ENCODE measurements at places on chromosomes 2 and 18.

- DNase-seq = no peak
Observed at GRCh38 chr2:96964221-96964905, 22.0 kb downstream of the FAM178B start.

DNA sequence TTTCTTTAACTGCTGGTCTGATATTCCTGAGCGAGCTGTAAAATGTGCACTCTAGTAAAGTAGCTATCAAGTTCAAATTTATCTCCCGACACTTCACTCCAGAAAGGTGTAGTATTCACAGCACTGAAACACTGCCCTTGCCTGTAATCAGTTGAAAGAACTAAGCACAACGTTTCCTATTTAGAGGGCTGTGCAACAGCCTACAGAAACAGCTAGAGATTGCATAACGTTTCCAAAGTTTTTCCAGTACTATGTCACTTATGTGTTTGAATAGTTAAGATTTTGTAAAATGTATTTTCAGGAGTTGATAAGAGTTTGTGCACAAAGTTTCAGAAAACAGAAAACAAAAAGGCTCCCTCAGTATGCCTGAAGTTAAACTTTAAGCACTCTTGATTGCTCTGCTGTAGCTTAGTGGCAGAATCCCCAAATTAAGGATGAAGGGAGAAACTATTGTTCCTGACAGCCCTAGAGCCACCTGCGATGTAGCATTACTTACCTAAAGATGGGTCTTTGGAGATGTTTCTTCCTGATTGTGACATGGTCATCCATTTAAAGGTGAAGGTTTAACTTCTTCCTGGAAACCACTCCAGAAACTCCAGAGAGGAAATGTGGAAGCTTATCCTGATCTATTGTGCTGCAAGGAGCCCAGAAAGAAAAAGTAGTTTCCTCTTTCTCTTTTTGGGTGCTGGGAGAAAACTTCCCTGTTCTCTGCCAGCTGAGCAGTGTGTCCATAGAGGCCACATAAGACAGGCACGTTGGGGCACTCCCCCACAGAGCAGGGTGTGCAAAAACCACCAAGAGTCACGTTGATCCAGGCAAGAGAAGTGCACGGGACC is 536 bp downstream of the PDE1A start:
- DNase-seq = no peak

DNA sequence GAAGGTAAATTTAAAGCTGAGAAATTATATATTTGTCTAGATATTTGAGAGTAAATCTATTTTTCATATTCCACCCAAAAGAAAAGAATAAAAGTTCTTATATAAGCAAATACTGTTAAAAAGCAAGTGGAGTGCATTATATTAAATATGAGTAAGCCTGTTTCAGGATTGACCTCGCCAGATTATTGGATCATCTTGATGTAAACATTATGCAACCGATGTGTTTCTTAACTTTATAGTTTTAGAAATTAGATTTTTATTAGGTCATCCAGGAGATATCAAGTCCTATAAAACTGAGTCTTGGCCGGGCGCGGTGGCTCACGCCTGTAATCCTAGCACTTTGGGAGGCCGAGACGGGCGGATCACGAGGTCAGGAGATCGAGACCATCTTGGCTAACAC is 100.3 kb upstream of the MSTN start:
- DNase-seq = no peak

GRCh38 chr2:44342854-44343253 is 18.4 kb downstream of the PREPL start:
- no peak for DNase-seq

GRCh38 chr18:52341103-52341432 is 1.1 kb downstream of the DCC start:
- DNase-seq = no peak

GRCh38 chr2:96838345-96839292 is 5.2 kb downstream of the ANKRD23 start:
- no peak for DNase-seq

DNA sequence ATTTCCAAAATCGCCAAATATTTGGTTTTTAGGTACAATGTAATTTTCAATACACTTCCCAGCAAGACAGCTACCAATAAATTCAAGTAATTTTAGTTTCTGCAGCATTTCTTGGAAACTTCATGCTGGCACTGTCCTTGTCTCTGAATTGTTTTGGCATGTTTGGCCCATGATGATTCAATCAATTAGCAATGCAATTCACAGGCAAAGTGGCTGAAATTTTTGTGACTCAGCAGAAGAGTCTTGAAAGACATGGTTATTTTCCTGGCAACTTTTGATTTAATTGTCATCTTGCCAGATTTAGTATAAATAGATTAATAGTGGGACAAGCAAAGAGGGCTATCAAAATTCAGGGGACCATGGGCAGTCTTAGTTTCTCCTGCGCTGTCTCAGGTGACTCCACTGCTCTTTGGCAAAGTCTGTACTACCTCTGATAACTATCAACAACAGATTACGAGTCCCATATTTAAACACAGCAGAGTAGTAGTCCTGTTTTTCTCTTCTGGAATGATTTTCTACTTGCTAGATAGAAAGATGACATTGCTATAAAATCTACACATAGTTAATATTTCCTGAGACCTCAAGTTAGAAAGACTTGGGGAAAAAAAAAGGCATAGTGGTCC is 88.9 kb upstream of the CYP26B1 start:
- no peak for DNase-seq

DNA sequence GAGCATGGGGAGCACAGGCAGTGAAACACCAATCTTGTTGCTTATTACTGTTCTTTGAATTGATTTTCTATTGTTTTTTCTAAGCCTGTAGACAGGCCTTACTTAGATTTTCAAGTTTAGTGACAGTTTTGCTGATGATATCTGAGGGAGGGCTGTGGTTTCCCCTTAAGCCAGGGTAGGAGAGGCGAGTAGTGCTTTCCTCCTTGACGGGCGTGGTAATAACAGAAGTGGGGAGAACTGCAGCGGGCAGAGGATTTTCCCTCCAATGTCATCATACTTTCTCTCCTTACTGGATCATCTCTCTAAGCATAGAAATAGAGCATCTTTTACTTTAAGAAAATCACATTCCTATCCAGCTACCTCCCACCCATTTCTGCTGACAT is 314.4 kb downstream of the ALK start:
- no peak for DNase-seq

GRCh38 chr2:240996161-240996833 is 2.1 kb upstream of the SNED1 start:
- no peak for DNase-seq

GRCh38 chr2:100767810-100768806 is 51.8 kb upstream of the NPAS2 start:
- DNase-seq = no peak

DNA sequence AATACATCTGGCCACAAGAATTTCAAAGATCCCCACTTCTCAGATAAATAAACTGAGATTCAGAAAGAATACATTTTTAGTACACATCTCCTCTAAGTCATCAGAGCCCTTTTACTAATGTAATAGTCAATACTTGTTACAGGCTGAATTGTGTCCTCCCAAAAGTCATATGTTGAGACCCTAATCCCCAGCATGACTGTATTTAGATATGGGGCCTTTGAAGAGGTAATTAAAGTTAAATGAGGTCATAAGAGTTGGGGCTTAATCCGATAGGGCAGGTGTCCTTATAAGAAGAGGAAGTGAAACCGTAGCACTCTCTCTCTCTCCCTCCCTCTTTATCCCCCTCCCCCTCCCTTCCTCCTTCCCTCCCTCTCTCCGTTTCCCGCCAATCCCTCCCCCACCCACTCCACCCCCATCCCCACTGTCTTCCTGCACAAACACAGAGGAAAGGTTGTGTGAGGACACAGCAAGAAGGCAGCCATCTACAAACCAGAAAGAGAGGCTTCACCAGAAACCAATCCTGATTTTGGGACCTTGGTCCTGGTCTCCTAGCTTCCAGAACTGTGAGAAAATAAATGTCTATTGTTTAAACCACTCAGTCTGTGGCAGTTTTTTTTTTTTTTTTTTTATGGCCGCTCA is 66.6 kb upstream of the ZNF397 start:
- DNase-seq = no peak

GRCh38 chr2:97717613-97717995 is 4.2 kb downstream of the ZAP70 start:
- DNase-seq = no peak

DNA sequence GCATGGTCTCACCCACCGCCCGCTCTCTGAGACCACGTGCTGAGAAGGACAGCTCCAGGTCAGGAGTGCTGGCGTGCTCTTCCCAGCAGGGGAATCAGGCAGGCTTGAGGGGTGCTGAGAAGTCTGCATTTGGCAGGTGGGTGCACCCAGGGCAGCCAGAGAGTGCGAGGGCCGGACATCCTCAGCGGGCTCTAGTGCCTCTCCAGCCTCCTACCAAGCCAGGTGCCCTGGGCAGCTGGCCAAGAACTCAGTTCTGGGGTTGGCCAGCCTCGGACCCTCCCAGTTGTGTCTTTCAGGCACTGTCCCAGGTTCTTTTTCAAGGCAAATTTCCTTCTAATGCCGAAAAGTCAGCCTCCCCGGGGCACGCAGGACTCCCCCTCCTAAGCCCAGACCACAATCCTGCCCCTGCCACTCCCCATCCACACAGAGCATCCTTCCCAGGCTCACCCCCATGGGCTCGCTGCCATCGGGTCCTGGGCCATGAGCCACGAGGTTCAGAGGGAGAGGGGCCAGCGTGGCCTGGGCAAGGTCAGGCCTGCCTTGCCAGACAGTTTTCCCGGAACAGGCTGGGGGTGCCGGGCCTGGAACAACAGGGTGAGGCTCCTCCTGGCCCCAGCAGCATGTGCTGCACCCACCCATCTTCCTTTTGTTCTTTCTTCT is 52.2 kb upstream of the GPC1 start:
- DNase-seq = no peak

DNA sequence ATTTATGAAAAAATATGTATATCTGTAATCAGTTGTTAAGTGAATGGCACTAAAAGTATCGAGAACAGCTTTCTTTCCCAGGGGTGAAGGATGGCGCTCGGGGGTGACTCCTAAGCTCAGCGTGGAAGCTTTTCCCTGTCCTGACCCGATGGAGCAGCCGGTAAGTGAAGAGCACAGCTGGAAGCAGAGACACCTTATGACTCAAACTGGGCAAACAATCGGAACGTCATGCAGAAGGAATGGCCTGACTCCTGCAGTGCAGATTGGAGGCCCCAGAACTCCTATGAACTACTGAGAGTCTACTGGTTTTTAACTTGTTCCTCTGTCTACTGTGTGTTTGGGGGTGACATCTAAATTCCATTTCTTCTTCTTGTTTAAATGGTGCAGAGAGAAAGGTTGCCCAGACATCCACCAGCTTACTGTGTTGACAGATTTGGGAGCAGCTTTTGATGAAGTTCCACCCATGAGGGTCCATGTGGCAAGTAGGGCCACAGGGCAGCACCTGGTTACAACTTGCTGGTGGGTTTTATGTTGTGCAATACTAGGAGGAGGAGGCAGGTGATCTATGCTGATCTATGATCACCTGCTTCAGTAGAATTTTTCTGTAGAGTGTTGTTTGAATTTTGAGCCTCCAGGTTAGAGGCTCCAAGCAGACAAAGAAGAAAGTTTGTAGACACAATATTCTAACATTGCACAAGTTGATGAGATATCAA is 52.8 kb upstream of the TMEM182 start:
- no peak for DNase-seq

DNA sequence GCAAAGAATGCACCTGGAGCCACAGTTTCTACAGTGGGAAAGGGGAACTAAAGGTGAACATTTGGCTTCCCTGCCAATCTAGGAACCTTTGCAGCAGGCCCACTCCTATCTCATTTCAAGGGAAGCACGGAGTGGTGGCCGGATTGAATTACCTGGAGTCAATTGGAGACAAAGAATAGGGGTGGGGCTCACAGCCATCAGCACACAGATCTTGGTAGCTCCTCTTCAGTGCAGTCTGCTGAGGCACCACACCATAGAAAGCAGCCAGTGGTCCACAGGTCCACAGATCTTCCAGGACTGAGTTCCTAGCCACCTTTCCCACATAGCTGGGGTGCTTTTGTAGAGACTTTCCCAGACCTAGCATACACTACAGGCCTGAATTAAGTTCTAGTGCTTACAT is 43.5 kb upstream of the NXPH2 start:
- DNase-seq = no peak

GRCh38 chr2:65142515-65142914 is 12.6 kb upstream of the RAB1A start:
- DNase-seq = peak; percentile 28

- no peak for DNase-seq
Observed at GRCh38 chr2:222774941-222775340, 85.9 kb upstream of the ACSL3 start.

GRCh38 chr2:96091141-96091710 is 25.1 kb downstream of the ADRA2B start:
- DNase-seq = no peak

- DNase-seq = no peak
Observed at GRCh38 chr2:83459456-83459855, 999.6 kb downstream of the SUCLG1 start.

GRCh38 chr2:25315316-25315680 is 26.4 kb downstream of the DNMT3A start:
- no peak for DNase-seq

- DNase-seq = no peak
Observed at GRCh38 chr2:105747991-105748390, 3.3 kb downstream of the NCK2 start.

- no peak for DNase-seq
Observed at GRCh38 chr2:8576525-8577167, 105.2 kb upstream of the ID2 start.

GRCh38 chr2:203175371-203175770 is 63.4 kb upstream of the CYP20A1 start:
- no peak for DNase-seq

GRCh38 chr18:3479978-3480509 is 30.1 kb downstream of the TGIF1 start:
- DNase-seq = no peak

DNA sequence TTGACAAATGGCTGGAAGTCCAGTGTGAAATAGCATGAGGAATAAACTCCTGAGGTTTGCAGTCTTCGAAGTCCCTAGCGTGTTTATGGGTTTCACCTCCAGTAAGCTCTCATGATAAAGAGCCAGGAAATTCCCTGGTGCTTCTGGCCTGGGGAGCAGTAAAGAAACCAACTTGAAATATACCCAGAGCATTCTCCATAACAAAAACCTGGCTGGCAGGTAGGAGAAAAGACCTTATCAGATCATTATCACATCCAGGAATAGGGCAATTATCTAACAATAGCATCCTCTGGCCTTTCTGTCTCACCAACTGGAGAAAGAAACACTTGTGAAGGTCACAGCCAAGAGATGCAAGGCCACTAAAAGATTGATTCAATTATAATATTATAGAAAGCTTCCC is 513.6 kb upstream of the LRRTM4 start:
- DNase-seq = no peak

GRCh38 chr2:148613231-148614013 is 31.1 kb upstream of the EPC2 start:
- no peak for DNase-seq

DNA sequence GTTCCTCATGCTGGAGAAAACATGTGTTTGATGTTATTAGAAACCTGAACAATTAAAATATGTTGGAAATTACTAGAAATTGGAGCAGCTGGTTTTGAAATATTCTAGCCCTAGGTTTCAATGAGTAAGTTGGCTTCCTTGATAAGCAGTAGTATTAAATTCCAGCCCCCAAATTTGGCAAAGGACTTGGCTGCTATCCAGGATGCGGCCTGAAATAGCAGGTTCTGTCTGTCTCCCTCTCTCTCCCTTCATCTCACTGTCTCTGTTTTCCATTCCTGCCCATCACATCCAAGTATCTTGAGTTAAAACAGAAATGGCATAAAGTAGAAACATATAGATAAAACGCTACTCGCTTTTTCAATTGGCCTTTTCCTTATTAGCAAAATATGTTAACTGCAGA is 20.9 kb upstream of the GPR45 start:
- no peak for DNase-seq
